T follicular helper cell (primary cell): ENCODE measurements at places on chromosomes 6 and 20.

GRCh38 chr6:114989279-114989964, 646.6 kb upstream of the HS3ST5 start:
- DNase-seq = no peak

DNA sequence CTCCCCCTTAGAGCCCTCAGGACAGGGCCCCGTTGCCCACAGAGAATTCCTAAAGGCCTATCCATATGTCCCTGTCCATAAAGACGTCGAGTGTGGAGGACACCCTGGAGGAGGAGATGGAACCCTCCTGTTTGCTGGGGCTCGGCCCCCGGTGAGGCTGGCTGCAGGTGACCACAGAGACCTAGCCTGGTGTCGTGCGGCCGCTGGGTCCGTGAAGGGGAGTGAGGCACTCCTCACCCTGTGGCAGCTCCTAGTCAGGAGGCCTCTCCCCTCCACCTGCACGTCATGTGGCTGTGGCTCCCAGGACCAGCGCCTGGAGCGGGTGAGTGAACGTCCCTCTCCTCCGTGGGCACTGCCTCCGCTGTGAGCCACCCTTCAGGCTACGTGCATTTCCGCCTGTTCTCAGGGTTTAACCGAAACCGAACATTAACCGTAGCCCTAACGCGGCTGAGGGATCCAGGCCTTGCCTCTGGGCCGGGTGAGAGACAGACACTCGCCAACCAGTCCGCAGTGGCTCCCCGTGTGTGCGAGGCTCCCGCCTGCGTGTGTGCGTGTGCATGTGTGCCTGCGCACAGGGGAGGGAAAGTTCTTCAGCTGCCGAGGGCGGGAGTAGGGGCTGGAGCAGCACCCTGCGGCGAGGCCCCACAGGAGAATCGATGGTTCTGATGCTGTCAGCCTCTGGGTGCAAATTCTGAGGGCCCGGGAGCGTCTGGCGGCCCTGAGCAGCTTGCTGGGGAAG, 5.9 kb upstream of the TCEA2 start:
- no peak for DNase-seq

- DNase-seq = no peak
Measured at GRCh38 chr6:80967609-80968008, 784.9 kb downstream of the TENT5A start.

GRCh38 chr6:166692723-166693302, 65.8 kb upstream of the RPS6KA2 start:
- DNase-seq = no peak

DNA sequence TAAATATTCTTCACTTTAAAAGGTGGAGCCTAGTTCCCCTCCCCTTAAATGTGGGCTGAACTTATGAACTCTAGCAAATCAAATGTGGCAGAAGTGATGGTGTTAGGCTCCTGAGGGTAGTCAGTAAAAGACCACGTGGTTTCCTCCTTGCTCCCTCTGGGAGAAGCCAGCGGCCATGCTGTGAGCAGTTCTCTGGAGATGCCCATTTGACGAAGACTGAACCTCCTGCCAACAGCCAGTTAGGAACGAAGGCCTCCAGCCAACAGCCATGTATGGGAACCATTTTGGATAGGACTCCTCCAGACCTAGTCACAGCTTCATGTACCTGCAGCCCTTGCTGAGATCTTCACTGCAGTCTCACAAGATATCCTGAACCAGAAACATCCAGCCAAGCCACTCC, 7.6 kb upstream of the MOCS1 start:
- DNase-seq = no peak

GRCh38 chr20:4136078-4136966, 121.0 kb upstream of the RNF24 start:
- no peak for DNase-seq

- no peak for DNase-seq
Measured at GRCh38 chr20:13554076-13554475, 84.7 kb downstream of the TASP1 start.

DNA sequence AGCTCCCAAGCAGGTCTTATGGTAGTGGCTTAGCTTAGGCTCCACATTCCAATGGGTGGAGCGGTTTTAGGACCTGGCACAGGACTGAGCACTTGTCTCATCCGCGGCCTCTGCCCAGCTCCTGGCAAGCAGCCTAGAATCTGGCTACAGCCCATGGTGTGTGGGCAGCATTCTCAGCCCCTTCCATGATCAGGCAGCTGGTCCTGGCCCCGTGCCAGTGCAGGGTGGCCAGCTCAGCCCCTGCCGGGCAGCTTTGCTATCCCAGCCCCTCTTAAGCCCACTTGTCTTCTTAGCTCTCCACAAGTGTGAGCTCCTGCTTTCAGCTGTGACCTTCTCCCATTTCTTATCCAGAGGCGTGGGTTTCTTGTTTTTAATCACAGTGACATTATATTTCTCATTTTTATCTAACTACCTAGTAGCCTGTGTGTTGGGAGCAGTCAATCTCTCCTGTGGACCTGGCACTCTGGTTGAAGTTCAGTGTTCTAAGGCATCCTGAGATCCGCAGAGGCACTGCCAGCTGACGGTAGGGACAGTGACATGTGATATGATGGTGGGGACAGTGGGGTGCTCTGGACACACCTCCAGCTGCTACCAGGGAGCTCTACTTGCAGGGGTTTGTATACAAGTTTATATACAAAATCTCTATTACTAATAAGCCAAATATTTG, 119.9 kb upstream of the PRND start:
- DNase-seq = no peak

DNA sequence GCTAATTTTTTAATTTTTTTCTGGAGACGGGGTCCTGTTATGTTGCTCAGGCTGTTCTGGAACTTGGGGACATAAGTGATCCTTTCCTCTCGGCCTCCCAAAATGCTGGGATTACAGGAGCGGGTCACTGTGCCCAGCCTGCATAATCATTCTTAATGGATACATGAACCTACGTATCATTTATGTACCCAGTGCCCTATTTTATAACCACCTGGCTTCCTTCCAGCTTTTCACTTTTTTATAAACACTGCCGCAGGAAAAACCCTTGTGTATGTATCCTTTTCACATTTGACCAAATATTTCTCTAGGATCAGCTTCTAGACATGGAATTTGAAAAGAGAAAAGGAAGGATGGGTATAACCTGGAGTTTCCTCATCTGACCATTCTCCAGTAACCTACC, 85.6 kb upstream of the RIN2 start:
- DNase-seq = no peak

- no peak for DNase-seq
Measured at GRCh38 chr6:42010185-42010891, 40.0 kb upstream of the TAF8 start.

- DNase-seq = no peak
Measured at GRCh38 chr6:34152042-34152524, 6.2 kb upstream of the GRM4 start.

DNA sequence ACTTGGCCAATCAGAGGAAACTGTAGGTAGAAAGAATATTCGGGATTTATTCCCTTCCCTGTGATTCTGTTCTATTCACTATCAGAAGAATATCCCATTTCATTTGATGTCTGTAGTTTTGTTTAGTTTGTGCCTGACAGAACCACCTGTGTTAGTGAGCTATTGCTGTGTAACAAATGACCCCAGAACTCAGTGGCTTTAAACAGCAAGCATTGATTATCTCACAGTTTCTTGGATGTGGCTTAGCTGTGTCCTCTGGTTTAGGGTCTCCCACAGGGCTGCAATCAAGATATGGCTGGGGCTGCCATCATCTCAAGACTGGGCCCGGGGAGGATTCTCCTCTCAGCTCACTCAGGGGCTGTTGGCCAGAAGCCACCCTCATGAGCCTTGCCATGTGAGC, 143.7 kb downstream of the ZDHHC14 start:
- DNase-seq = no peak

DNA sequence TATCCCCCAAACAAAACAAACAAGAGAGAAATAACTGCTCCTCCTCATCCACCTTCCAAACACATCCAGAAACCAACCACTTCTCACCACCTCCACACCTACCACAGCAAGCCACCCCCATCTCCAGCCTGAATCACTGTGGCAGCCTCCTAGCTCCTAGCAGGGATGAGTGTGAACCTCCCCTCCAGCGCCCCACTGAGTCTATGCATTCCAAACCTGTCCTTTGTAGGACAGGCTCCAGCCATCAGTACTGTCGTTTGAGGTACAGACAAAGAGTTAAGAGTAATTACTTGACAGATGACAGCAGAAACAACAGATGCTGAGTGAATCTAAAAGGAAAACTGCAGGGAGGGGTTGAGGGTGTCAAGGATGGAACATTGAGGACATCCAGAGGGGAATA, 2.4 kb downstream of the METTL24 start:
- no peak for DNase-seq

- no peak for DNase-seq
Measured at GRCh38 chr6:37934276-37934675, 114.7 kb downstream of the ZFAND3 start.

GRCh38 chr6:136793363-136793762, 1.1 kb upstream of the MAP3K5 start:
- DNase-seq = no peak

DNA sequence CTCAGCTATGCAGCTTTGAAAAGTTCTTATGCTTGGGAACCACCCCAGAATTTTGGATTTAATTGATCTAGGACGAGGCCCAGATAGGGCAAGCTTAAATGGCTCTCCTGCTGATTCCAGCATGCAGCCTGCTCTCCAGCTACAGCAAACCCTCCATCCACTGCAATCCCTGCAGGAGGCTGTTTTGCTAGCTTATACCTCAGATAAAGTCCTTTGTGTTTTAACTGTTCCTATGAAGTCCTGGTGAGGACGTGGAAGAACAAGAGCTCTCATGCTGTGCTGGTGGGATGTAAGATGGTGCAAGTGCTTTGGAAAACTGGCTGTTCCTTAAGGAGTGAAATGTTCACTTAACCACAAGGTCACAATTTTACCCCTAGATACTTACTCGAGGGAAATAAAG, 25.5 kb upstream of the NXT1 start:
- no peak for DNase-seq

GRCh38 chr20:44011251-44011940, 96.7 kb downstream of the TOX2 start:
- peak; percentile 7 for DNase-seq

GRCh38 chr6:1535295-1535694, 74.4 kb upstream of the FOXC1 start:
- DNase-seq = peak; percentile 41

DNA sequence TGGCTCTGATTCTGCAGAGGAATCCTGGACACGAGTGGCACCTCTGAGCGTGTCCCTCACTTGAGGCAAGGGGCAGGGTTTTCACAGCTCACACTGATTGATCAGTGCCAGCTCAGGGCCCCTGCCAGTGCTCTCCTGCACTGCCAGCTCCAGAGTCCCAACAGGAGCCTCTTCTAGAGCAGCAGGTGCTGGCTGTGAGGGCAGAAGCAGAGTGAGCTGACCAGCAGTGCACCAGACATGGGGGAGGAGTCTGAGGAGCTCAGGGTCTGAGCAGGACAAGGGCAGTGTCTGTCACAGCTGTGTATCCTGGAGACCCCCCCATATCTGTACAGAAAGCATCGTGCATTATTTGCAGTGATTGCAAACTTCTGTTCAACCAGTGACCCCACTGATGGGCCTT, 31.5 kb upstream of the THBS2 start:
- DNase-seq = no peak

DNA sequence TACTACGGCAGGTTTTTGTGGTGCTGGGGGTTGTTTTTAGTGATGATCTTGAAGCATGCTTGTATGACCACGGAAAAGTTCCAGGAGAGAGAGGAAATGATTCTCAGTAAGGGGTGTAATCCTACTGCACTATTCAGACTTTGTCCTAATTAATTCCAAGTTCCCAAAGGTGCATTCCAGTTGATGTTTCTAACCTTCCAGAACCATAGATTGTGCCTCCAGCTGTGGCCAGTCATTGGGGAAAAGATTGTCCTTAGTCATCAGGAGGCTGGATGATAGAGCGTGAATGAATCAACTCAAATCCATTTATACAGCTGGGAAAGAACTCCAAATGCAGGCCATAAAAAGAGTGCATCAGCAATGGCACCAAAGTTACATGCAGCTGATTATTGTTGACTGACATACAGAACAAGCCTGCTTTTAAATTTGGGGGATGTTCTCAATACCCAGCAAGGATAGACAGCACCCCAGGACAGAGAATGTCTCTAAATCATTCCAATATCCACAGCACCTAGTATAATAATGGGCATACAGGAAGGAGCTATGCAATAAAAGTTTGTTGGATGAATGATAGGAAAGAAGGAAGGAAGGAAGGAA, 27.8 kb upstream of the PKHD1 start:
- DNase-seq = no peak

DNA sequence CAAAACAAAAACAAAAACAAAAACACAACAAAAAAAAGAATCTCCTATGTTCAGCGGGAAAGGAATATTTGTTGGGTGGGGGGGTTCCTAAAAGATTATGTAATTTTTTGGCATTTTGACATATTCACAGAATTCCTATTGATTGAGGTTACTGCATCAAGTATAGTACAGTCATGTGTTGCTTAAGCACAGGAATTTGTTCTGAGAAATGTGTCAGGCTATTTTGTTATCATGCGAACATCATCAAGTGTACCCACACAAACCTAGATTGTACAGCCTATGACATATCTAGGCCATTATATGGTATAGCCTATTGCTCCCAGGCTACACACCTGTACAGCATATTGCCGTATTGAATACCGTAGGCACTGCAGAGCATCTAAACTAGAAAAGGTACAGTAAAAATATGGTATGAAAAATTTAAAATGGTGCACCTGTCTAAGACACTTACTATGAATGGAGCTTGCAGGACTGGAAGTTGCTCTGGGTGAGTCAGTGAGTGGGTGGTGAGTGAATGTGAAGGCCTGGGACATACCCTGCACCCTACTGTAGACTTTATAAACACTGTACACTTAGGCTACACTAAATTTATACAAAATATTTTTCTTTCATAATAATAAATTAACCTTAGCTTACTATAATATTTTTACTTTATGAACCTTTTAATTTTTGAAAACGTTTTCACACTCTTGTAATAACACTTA, 110.6 kb downstream of the CDKAL1 start:
- no peak for DNase-seq

DNA sequence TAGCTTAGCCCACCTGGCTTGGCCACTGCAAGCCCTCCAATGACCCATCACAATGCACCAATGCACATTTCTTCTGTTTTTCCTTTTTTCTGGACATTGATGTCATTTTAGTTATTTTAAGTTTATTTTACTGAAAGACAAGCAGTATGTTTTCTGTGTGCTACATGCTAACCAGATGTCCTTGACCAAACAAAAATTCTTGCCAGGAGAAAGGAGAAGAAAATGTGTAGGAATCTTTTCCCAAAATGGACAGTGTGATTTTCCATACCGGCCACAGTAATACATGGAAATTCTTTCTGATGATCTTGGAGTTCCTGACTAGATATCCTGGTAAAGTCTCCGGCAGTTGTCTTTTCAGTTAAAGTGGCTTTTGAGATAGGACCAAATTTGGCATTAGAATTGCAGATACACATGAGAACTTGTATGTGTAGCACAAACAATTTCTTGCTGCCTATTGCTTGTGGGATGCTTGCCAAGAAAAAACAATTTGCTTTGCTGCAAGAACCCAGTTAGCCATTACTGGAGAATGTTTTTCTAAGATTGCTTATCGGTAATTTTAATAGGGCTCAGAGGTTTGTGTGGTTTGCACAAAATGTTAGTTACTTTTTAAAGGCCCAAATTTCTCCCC, 696.5 kb upstream of the CITED2 start:
- no peak for DNase-seq
